NCI-H1105 (cell line): ENCODE measurements at places on chromosomes 7 and 10.
A peak's percentile ranks its signal among the peaks of the same experiment; 100 is the strongest.

DNA sequence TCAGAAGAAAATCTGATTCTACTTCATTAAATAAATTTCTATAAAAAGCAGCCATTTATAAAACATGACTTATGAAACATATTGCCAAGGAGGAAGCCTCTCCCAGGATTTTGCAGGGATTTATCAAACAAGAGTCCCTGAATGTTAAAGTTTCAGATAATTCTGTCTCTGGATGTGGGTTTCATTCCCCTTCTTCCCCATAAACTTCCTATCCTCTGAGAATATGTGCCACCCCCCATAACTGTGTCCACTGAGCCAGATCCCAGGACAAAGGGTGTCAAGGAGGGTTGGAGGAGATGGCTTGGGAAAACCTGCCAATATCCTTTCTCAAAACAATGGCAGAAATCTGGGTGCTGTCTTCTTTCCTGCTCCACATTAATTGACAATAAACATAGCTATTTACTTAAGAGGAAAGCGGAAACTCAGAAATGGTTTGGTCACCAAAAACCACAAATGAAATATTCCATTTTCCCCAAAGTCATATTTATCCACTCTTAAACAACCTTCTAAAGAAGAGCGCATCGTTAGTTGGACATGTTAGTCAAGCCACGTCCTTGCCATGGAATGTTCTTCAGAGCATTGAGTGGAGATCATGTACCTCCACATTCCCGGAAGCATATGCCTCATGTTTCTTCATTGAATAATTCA is 54.3 kb upstream of the AKR1E2 start:
- no peak for DNase-seq

GRCh38 chr10:42623929-42624328 is 14.4 kb downstream of the ZNF33B start:
- no peak for DNase-seq

DNA sequence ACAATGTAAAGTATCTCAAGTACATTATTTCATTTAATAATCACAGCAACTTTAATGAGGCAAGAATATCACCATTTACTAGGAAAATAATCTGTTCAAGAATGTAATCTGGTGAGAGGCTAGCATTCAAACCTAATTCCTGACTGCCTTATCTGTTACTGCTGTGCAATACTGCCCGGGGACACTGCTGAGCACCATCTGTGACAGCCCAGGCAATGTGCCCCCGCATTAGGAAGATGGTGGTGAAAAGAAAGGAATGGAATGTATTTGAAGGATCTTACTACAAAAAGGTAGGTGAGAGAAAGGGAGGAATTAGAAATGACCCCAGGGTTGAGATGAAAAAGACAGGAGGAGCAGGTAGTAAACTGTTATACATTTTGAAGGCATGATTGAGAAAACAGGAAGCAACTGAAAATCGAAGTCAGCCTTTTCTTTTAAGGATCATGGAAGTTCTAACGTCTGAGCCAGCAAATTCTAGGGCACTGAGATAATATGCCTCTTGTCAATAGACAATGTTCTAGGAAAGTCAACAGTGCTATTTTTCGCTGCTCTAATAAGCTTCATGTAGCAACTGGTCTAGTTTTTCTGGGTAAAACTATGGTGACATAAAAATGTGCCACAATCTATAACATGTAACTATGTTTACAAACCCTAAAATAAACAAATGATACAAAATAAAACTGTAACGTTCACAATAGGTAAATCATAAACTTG is 90.4 kb downstream of the ETV1 start:
- DNase-seq, result no peak

DNA sequence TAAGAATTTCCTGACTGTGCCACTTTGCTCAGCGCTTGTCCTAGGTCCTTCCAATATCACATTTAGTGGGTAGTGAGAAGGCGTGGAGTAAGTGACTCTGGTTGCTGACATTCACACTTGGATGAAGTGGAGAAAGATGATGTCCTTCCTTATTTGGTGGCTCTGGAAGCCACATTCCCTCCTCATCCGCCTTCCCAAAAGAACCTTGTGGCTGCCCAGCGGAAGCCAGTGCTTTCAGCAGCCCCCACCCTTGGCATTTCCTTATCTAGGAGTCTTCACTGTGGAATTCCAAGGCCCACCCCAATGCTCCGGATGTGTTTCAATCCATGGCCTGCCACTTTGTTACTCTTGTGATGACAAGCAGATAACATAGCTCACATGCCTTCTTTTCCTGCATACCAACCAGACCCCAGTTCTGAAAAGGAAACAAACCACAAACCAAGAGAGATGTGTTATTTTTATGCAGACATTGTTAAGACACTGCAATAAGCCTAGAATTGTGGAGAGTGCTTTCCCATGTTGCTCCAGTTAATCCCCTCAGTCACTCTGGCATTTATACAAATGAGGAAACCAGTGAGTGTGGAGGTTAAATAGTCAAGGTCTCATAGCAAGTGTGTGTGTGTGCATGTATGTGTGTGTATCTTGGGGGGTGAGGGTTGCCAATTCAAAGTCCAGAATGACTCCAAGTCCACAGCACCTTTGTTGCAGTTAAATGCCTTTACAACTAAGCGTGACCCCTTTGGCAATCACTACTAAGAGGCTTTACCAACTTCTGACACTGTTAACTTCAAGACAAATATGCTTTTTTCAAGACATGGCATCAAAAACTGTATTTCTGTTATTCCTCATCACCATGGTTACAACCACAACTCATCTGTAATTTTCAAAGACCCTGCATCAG is 10.3 kb upstream of the ANKRD1 start:
- DNase-seq, result no peak

DNA sequence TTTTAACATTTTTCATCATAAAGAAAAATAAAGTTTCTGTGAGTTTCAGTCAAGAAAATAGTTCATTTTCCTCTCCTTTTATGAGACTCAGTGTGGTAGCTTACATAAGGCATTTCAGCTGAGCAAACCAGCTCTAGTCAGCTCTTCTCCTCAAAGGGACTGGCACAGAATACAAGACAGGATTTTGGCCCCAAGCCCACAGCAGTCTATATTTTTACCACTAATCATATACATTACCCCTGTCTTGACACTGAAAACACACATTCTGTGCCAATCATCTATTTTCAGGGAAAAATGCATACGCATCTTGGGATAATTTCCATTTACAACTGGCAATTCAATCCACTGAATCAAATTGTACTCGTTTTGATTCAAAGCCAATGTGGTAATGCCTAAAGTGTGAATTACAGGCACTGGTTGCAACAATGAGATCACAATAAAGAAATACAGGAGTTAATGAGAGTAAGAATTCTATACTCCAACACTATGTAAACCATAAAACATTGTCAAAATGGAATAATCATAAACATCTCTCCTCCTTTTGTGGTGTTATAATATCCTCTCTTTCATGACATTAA is 186.4 kb downstream of the CACNA2D1 start:
- DNase-seq, result peak; percentile 66

DNA sequence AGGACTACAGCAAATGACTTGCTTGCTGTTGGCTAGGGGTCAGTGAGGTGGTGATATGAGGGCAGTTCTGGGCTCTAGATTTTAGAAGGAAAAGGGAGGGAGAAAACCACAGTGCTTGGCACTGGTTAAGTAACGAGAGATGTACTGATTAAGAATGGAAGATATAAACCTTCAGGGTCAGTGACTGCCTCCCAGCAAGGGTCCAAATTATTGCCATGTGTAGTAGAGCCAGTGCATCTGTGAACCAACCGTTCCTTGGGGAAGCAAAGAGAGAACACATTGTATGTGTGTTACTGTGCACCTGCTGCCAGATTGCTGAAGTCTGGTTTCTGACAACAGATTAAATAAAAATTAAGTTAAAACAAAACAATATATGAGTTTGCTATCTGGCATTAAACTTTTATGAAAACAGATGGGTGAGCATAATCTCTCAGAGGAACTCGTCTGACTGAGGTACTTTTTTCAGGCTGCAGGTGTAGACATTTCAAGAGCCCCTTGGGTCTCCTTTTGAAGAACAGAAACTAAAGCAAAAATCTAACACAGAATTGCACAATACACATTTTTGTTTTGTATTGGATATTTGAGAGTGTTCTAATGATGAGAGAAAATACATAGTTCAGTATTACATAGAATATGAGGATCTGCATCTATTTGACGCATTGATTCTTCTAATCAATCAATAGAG is 1120.6 kb downstream of the SORCS3 start:
- no peak for DNase-seq

DNA sequence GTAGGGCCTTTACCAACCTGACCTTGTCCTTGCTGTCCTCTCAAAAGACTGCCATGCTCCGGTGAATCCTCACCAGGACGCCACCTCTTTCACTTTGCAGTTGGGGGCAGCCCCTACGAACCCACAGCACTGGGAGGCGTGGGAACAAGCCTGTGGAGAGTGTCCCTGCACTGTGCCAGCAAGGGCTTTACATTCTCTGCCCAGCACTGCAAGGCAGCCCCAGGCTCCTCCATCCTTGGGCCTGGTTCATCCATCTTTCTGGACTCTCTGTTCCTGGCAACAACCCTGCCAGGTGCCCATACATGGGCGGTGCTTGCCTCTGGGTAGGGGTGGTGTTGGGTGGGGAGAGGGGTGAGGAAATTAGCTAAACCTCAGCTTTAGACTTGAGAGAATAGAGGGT is 1.4 kb downstream of the CHAT start:
- no peak for DNase-seq

- DNase-seq, result no peak
Observed at GRCh38 chr10:133289761-133290160, 13.1 kb upstream of the ADAM8 start.

DNA sequence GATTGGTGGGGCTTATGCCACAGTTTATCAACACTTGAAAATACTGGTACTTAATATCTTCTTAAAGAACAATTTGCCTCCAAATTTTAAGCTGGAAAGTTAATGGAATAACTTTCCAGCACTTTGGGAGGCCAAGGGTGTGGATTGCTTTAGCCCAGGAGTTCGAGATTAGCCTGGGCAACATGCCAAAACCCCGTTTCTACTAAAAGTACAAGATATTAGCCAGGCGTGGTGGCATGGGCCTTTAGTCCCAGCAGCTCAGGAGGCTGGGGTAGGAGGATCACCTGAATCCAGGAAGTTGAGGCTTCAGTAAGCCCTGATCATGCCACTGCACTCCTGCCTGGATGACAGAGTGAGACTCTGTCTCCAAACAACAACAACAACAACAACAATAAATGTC is 56.0 kb downstream of the PRF1 start:
- DNase-seq, result no peak

GRCh38 chr10:79383974-79384606 is 36.8 kb downstream of the PPIF start:
- DNase-seq, result no peak
